Kidney (tissue), 22 donors: ENCODE measurements at places on chromosomes 2 and 18. TPM values are rescaled to one million over a fixed set of nuclear protein-coding genes. Genes with fewer than 3 reads are reported as not detected.

DNA sequence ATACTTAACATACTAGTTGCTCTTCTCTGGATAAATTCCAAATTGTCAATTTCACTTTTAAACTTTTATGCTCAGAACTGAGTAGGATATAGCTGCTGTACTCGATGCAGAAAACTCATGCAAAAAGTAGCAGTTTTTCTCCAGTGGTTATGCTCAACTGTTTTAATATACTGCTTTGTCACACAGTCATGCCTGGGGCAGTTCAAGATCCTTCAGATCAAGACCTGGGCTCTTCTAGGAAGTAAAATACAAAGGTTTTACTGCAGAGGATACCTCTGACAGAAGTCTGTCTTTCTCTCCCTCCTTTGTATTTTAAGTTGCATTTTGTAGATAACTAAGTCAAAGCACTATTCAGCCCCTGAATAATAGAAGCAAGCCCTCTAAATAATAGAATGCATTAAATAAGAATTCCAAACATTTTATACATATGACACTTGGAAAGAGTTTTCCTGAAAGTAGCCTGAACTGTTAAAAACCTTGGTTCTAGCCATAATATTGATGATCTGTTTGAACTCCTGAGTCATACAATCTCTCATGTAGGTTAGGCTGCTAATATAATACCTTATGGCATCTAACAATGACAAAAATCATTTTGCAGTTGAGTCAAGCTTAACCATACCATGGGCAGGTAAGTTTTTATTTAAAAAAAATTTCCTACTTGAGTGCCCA, 183.3 kb upstream of the TRIB2 start:
- no peak for DNase-seq

DNA sequence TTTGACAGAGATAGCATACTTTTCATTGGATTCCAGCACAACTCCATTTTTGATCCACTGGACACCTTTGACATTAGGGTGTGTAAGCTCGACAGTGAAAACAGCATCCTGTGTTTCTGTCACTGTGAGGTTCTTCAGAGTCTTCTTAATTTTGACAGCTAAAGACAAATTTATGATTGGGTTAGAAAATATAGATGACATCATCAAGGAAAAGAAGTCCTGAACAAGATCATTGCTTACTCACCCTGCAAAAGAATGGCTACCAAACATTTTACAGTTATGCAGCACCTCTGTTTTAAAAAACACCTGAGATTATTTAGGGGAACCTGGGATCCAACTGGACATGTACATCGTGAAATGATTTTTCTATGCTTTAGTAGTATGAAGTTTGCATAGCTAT, 36.7 kb downstream of the TTN start:
- no peak for DNase-seq

DNA sequence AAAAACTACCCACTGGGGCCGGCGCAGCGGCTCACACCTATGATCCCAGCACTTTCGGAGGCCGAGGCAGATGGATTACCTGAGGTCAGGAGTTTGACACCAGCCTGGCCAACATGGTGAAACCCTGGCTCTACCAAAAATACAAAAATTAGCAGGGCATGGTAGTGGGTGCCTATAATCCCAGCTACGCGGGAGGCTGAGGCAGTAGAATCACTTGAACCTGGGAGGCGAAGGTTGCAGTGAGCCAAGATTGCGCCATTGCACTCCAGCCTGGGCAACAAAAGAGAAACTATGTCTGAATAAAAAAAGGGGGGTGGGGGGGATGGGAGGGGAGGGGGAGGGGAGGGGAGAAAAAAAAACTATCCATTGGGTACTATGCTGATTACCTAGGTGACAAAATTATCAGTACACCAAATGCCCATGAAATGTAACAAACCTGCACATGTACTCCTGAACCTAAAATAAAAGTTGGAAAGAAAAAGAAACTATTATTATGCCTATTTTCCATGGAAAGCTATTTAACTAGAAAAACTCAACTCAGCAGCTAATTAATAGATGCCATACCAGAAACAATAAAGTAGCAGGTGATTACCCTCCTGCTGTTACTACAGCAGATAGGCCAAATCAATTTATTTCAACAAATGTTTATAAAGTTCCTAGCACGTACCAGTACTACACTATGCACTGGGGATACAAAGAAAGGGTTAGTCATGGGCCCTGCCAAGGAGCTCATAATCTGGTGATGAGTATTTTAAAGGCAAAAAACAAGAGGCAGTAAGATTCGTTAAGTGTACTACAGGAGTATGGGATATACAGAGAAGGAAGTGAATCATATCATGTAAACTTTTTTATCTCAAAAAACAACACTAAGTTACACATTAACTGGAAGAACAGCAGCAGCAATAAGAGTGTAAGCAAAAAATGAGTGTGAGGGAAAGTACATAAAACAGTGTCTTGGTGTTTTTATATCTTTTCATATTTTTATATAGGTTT, 112.8 kb upstream of the SLC39A10 start:
- no peak for DNase-seq

GRCh38 chr18:10131460-10132395, 217.9 kb downstream of the VAPA start:
- peak; percentile 91 for DNase-seq

DNA sequence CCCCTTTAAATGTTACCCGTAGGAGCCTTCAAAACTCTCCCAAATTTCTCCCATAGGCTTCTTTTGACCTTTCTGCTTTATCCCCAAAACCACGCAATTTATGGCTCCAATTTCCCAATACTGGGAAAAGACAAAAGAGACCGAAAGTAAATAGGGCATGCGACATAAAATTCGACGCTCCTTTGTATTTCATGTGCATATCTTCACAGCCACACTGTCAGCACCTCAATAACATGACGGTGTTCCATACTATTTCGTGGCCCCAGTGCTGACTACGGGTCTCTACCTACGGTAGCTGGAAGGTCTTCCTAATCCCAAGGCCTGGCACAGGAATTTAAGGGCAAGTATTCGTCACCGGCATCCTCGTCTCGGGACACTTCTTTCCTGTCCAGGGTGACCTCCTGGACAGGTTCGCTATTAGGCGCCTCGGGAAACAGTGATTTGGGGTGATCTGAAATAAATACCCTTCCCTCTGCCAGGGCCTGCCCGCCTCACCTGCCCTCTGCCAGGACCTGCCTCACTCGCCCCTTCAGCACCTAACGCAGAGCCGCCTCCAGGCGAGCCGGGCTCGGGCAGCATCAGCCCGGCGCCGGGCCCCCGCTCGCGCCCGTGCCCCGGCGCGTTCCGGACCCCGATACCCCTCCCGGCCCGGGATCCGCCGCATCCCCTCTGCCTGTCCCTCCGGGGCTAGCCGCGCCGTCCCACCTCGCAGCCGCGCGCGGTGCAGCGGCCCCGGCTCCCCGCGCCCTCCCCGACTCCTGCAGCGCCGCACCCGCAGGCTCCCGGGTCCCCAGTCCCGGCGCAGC, 680 bp downstream of the DTNB start:
- DNase-seq: peak; percentile 63

- no peak for DNase-seq
Observed at GRCh38 chr2:20456116-20456571, 9.3 kb downstream of the RHOB start.

- no peak for DNase-seq
Observed at GRCh38 chr18:57657542-57657941, 35.9 kb upstream of the NARS1 start.

- DNase-seq: no peak
Observed at GRCh38 chr2:10481055-10481665, 33.0 kb upstream of the ODC1 start.

GRCh38 chr2:98583276-98583675, 25.0 kb downstream of the COA5 start:
- peak; percentile 48 for DNase-seq

DNA sequence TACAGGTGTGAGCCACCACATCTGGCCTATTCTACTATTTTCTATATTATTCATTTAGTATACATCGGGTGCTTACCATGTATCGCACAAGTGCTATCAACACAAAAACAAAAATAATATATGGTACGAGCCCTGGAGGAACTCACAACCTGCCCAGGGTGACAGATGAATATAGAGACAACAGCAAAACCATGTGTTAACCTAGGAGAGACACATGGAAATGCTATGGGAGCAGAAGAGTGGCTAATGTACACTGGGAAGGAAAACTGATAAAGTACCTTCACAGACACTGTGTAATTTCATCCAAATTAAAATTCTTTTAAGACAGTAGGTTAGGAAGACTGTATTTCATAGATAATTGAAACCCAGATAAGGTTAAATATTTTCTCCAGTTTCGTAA, 3.9 kb downstream of the SF3B6 start:
- no peak for DNase-seq

C2orf80 gene
- total RNA-seq: not detected

ARID5A gene
- 26.3 TPM for total RNA-seq

MYO3B gene
- total RNA-seq: 6.4 TPM

MROH2A gene
- total RNA-seq: not detected

TYW5 gene
- total RNA-seq: 8.0 TPM

ABCG8 gene
- 0.13 TPM for total RNA-seq

IL36A gene
- total RNA-seq: not detected

CYP26B1 gene
- total RNA-seq: 2.5 TPM
